HepG2 (cell line): ENCODE measurements at places on chromosomes 4 and X.
A peak's percentile ranks its signal among the peaks of the same experiment; 100 is the strongest.

- peak; percentile 12 for DNase-seq
These were observed 622.1 kb downstream of the SPRY1 start for GRCh38 chr4:124018383-124019317.

- DNase-seq = no peak
These were observed 199.0 kb downstream of the OPHN1 start for GRCh38 chrX:68234171-68234910.

- peak; percentile 78 for DNase-seq
These were observed 17.5 kb upstream of the TBC1D1 start for GRCh38 chr4:37873386-37873785.

GRCh38 chrX:39396358-39396995 lies 595.2 kb downstream of the MID1IP1 start:
- DNase-seq = no peak

DNA sequence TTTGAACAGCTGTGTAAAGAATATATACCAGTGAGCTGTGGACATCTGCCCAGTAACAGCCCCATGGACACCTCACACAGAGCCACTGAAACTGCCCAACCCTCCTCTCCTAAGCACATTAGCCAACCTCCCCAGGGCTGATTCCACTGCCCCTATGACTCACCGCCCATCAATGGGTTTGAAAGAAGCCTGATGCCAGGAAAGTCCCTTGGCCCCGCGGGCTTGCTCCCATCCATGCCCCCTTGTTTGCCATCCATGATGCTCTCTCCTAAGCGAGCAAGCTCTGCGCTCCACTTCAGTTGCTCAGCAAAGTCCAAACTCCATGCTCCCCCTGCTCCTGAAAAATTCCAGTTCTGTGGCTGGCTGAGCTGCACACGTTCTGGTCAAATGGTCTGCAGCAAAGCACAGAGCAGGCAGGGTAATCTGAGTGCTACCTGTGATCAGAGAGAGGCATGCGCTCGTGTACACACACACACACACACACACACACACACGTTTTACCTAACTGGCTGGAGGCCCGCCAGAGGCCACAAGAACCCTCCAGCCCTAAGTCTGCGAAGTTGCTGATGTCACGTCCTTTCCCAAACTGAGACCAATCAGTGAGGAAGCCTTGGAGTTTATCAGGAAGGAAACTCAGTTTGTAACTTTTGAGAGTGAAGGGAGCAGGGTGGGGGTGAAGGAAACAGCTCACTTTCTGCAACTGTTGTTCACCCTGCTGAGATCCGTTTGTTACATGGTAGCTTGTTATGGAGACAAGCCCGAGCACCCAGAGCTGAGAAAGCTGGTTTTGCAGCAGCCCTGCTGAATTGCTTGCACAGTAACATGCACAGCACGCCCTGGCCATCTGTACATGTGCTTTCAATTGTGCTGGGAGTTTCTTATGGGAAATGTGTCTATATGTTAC lies at the start of gene ASB9:
TSS of gene ASB9 (minus strand) at position 466 of the 904 bp plus-strand sequence. CDS start at position 257, 209 bp downstream.
- peak; percentile 78 for DNase-seq

- no peak for DNase-seq
These were observed 113.5 kb downstream of the PTTG2 start for GRCh38 chr4:38073596-38074234.

- no peak for DNase-seq
These were observed 132.8 kb upstream of the FUNDC1 start for GRCh38 chrX:44675362-44676024.

DNA sequence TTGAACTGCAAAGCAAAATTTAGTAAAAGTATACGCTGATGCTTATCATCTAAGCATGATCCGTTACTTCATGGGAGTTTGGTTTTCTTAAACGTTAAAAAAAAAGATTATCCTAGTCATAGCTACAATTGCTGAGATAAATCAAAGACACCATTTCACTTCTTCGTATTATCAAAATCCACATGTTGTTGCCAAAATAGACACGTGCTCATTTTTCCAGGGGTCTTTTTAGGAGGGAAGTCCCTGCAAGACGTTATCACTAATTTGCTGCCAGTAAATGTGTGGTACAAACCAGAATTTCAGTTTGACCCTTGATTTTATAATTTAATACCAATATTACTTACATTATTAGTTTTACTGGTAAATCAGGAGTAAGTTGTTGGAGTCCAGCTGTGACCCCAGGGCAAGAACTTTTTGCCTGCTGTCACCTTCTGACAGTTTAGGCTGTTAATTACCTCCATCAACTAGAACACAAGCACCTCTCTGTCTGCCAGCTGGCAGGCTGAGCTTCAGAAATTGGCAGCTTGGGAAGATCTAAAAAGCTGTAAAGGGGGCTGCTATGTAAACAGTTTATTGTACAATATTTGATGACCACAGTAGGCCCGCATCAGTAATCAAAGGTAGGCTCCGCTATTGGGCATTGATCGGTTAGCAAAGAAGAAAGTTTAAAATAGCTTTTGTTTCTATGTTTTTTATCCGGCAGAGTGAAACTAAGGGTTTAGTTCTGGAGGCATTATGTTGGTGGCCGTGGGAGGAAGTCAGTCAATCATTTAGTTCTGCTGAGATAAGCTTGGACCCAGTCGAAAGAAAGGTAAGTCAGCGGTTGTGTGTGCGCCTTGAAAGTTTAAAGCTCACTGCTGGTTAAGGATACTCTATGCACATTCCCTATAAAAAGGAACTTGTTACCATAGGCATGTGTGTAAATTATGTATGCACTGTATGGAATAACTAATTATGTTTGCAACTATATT lies 196.4 kb downstream of the FBXO8 start:
- no peak for DNase-seq

GRCh38 chr4:168200685-168201084 lies 108.3 kb downstream of the ANXA10 start:
- peak; percentile 7 for DNase-seq

- no peak for DNase-seq
These were observed 41.5 kb downstream of the STEEP1 start for GRCh38 chrX:119523664-119524184.

GRCh38 chr4:89397441-89397840 lies 89.8 kb upstream of the GPRIN3 start:
- DNase-seq = no peak

DNA sequence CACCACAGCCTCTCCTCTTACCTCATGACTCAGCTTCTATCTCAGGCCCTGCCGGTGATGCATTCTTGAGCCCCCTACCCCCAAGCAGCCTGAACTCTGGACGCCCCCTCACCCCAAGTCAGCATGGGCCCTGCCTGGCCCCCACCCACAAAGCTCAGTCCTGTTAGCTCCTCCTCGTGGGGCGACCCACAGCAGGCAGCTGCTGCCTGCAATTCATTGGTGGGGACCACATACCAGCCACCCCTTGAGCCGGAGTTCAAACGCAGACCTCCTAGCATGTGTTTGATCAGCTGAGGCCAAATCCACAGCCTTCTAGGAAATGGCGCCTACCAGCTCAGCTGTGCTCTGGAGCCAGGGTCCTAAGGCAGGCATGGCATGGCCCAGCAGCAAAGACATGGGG lies 111.8 kb downstream of the EFNB1 start:
- no peak for DNase-seq

DNA sequence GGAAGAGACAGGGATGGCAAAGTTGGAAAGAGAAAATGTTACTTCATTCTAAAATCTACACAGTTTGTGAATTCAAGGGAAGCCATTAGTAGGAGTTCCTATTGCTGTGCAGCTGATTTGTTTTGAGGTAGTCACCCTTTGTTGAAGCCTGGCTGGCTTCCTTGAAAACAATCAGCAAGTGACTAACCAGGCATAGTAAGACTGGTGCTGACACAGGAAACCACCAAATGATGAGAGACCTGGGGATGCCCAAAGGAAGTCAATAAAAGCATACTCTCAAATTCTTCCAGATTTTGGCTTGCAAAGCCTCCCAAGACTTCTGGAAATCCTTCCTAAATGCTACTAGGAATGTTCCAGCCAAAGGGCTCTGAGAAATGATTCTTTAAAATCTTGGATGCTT lies 23.9 kb upstream of the PRDM8 start:
- DNase-seq = no peak

GRCh38 chr4:576245-576821 lies at the start of gene TMEM271:
TMEM271 (minus strand) TSS chr4:576295; CDS start chr4:576062, 233 bp downstream.
- no peak for DNase-seq

GRCh38 chr4:140005699-140006098 lies 148.3 kb downstream of the MAML3 start:
- DNase-seq = no peak

GRCh38 chr4:150679018-150679764 lies 97.2 kb downstream of the MAB21L2 start:
- DNase-seq = peak; percentile 24
